ENCODE measurements at places on chromosomes 2 and 18.

GRCh38 chr2:213129311-213129710 lies 22.1 kb downstream of the IKZF2 start:
- no peak for DNase-seq

DNA sequence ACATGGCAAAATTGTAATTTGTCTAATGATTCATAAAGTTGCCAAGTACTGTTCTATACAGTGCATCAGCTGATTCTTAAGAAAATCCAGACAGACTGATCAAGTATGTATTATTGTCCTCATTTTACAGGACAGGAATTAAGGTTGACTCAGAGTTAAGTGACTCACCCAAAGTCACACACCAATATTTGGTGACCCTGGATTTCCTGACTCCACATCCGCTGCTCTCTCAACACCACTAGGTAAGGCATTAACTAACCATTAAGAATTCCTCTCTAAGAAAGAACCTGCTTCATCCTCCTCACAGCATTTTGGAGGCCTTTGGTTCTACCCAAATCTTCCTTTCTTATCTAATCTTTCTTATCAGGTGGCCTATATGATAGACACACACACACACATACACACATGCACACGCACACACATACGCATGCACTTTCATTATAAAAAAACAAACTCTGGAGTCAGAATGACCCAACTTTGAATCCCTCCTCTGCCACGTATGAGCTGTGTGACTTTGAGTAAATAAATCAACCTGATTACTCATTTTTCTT lies 150.8 kb downstream of the ANKRD44 start:
- DNase-seq: peak; percentile 51

GRCh38 chr2:236768393-236769140 lies 198.9 kb downstream of the ACKR3 start:
- no peak for DNase-seq

DNA sequence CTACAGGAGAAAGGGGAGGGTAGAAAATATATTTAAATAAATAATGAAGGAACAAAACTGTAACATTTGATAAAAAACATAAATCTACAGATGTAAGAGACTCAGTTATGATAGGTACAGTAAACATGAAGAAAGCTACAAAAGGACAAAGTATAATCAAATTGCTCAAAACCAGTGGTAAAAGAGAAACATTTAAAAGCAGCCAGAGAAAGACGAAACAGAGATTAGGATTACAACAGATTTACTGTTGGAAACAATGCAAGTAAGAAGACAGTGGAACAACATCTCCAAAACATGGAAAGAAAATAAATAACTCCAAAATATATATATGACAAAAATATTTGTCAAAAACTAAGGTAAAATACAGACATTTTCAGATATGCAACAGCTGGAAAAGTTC lies 307.7 kb upstream of the REV1 start:
- no peak for DNase-seq

GRCh38 chr18:9091066-9091476 lies 11.4 kb upstream of the NDUFV2 start:
- no peak for DNase-seq

DNA sequence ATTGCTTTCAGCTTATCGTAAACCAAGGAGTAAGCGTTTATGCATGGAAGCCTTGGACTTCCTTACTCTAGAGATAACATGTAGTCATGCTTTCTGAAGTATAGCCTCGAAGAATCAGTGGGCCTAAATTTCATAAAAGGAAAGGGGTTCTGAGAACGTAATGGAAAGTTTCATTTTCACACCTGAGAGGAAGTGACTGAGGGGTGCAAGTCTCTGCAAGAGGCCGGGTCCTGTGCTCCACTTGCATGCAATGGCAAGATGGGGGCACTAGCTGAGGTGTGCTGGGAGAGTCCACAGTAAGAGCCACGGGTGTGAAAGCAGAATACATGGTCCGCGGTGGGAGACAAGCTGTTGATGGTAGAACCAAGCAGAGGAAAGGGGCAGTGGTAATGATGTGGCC lies 36.5 kb upstream of the C1D start:
- no peak for DNase-seq

- DNase-seq: no peak
These were observed 24.3 kb upstream of the DYNC2LI1 start for GRCh38 chr2:43749583-43749982.

- no peak for DNase-seq
These were observed 187.0 kb downstream of the AGPS start for GRCh38 chr2:177579486-177580036.
